ENCODE measurements at places on chromosomes 13 and 19.

DNA sequence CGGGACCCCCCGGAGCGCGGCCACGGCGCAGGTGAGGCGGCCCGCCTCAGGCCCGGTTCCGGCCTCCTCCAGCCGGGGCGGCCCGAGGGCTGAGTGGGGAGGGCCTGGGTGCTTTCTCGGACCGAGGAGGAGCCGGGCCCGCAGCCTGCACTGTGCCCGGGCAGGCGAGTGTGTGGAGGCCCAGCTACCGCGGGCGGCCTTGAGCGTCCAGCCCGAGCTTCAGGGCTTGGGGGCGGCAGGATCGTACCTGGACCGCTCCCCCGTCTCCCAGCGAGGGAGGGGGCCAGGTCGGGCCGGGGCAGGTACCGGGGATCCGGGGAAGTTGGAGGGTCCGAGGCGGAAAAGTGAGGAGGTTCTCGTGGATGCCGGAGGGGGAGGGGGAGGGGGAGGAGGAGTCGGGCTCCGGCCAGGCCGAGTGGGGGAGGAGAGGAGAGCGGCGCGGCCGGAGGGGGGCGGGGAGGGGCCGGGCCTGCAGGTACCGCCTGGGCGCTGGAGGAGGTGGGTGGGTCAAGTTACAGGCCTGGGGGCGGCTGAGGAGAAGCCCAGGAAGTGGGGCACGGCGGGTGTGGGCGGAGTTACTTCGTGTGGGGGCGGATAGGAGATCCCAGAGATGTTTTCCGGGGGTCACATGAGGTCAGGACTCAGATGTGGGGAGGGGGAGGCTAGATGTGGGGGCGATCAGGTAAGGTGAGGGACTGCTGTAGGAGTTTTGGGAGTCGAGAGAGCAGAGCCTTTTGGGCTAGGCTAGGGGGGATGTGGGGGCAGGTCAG lies 545 bp downstream of the NACC1 start:
- DNase-seq, result peak; percentile 21

DNA sequence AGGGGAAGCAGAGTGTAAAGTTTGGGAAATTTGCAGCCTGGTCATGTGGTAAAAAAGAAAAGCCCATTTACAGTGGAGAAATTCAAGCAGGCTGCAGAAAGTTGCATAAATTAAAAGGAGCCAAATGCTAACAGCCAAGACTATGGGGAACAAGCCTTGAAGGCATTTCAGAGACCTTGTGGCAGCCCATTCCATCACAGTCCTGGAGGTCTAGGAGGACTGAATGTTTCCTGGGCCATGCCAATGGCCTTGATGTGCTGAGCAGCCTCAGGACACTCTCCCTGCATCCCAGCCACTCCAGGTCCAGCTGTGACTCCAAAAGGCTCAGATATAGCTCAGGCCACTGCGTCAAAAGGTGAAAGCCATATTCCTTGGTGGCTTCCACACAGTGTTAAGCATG lies 1202.4 kb upstream of the ATXN8OS start:
- no peak for DNase-seq

GRCh38 chr13:104408733-104409132 lies 1342.5 kb upstream of the SLC10A2 start:
- no peak for DNase-seq

- no peak for DNase-seq
These were observed 65.3 kb upstream of the TM9SF2 start for GRCh38 chr13:99435998-99436397.

- DNase-seq, result no peak
These were observed 415.9 kb downstream of the NDFIP2 start for GRCh38 chr13:79896851-79897250.

GRCh38 chr13:106942563-106942962 lies 374.6 kb upstream of the ARGLU1 start:
- DNase-seq, result no peak

DNA sequence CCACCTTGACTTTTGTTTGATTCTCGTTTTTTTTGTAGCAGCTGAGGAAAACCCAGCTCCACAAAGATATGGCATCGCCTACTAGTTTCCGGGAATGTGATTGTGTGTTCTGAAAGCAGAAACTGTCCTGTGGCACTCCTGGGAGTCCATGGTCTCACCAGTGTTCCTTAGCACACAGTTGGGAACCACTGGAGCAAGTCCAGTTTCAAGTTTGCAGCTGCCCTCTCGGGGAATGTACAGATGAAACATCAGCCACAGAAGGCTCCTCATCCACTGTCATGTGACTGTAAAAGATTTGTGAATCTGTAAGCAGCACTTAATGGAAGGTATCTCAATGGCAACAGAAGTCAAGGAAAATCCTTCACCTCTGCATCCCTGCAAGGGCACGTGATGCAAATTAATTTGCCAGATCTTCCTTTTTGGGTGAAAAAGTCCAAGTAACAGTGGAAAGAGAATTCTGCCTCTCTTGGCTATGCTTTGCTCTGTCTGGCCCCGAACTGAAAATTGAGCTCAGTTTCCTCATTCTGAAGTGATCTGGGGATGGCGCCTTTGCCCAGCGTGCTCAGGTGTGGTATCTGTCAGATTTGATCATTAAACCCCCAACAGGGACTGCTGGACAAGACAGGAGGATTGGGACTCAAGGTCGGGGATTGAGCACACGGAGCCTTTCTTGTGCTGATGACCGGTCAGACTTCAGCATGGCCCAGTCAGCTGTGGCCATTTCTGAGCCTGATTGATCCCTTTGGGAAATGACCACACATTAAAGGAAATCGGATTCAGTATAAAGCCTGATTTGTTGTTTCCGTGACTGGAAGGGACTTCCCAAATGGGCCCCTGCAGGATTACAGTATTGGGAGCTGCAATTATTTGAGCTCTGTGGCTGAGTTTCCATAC lies 58.8 kb downstream of the ING1 start:
- no peak for DNase-seq
